RPMI8226 (cell line): ENCODE measurements at places on chromosomes 6 and 20.
A peak's percentile ranks its signal among the peaks of the same experiment; 100 is the strongest.

DNA sequence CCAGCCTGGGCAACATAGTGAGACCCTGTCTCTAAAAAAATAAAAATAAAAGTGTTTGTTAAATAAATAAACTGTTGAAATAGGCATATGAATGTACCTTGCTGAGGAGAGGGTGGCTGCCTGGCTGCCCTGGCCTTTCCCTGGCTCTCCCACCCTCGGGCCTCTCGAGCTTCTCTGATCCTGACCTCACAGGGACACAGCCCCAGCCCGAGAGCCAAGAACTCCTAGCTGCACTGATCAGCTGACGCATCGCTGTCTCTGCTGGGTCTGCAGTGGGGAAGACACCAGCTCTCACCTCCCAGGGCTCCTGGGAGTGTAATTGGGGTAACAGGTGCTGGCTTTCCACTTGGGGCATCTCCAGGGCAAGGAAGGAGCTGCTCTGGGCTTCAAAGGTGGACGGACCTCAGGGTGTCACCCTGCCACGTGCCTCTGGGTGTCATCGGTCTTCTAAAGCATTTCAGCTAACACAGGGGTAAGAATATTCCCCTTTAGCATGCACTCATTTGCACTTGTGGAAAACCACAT is 6.9 kb downstream of the TCF15 start:
- no peak for DNase-seq

DNA sequence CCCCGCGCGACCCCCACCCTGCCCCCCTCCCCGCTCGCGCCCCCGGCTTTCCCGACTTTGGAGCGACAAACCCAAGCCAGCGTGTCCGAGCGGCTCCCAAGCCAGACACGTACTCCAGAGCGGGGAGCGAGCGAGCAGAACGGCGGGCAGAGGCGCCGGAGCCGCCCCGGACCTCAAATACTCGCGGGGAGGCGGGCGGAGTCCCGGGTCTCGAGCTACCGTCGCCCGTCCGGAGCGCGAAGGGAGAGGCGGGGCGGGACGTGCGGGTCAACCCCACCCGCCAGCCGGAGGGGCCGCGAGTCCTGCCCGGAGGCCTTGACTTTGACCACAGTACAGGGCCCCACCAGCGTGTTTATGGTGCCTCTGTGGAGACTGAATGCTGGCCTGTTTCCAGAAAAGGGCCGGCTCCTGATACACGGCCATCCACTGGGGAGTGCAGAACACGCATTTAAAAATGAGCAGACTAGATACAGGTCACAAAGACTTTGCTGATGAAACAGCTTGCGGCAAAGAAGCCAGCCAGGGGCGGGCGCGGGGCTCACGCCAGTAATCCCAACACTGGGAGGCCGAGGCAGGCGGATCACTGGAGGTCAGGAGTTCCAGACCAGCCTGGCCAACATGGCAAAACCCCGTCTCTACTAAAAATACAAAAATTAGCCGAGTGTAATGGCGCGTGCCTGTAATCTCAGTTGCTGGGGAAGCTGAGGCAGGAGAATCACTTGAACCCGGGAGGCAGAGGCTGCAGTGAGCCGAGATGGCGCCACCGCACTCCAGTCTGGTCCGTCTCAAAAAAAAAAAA is at the start of gene SERPINB6:
Gene SERPINB6 (minus strand): TSS at position 148 of the 799 bp plus-strand sequence. CDS start 12,235 bp downstream, outside the sequence.
- peak; percentile 84 for DNase-seq

- no peak for DNase-seq
Measured at GRCh38 chr6:84228198-84228543, 728 bp upstream of the CEP162 start.

- peak; percentile 91 for DNase-seq
Measured at GRCh38 chr6:154675602-154676088, 57.6 kb upstream of the SCAF8 start.
